ENCODE measurements at places on chromosomes 2 and 18.

DNA sequence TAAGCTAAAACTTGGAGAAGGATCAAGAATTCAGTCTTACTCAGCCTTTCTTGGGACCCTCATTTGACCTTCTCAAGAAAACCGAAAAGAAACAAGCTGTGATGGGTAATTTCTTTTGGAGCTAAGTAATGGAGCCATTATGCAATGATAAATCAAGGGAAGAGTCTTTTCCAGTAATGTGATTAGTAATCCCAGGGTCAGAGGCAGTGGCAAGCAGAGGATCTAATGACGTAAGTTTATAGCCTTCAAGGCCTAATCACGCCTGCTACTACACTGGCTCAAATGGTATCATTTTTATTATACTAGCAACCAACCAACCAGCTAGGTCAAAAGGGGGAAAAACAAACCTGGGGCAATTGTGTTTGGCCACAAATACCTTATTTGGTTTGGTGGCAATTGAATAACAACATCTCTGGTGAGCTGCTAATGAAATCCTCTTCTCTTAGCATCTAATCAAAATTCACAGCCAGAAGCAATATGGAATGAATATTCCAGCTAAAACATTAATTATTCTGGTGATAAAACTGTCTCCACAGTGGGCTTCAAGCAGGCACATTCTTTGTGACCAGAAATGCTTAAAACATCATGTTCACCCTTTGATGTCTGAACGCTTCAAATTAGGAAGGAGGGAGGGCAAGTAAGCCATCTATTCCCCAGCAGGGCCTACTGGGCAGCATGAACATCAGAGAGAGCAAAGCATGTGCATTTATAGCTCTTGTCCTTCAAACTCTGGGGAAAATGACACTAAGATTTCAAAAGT lies 114.9 kb upstream of the SULT1C3 start:
- no peak for ATAC-seq

DNA sequence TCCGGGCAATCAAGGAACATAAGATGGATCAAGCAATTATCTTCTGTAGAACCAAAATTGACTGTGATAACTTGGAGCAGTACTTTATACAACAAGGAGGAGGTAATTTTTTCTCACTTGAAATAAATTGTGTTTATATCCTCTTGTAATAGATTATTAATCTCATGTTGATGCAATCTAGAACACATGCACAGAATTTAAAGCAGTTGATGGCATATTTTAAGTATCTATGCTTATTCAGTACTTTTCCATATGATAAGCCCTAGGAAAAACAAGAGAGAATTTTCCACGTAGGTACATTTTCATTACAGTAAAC lies 31.8 kb downstream of the DDX1 start:
- ATAC-seq, result no peak

DNA sequence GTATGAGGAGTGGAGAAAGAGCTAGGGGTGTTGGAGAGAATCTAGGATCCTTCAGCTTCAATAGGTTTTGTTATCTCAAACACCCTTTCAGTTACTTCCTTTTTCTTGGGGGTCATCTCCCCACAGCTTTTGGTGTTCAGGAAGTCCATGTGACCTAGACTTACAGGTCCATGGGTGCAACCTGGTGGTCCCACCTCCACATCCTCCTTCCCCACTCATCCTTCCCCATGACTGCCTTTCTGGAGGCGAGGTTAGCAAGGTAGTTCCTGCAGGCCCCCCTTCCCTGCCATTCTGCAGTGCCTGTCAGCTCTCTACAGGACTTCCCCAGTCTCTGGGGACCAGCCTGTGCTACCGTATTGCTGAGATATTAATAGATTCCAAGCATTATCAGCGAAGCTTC lies 107.6 kb downstream of the TMEM17 start:
- peak; percentile 72 for ATAC-seq

- ATAC-seq, result no peak
Measured at GRCh38 chr18:49226243-49227000, 234.0 kb downstream of the DYM start.

DNA sequence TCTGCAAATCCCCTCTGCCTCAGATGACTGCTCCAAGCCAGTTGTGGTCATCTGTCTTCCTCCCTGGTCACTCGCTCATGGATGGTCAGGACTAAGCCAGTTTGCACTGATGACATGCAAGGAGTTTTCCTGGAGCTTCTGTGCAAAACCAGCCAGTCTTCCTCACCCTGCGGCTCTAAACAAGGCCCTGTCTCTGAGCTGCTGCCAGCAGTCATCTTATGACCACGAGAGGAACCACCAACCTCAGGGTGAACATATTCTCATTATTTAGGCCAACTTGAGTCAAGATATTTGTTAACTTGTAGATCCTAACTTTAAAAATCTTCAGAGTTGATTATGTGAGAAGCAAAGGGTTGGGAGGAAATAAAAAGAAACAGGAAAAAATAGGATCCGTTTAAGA lies 119.9 kb upstream of the CAB39 start:
- ATAC-seq, result no peak

DNA sequence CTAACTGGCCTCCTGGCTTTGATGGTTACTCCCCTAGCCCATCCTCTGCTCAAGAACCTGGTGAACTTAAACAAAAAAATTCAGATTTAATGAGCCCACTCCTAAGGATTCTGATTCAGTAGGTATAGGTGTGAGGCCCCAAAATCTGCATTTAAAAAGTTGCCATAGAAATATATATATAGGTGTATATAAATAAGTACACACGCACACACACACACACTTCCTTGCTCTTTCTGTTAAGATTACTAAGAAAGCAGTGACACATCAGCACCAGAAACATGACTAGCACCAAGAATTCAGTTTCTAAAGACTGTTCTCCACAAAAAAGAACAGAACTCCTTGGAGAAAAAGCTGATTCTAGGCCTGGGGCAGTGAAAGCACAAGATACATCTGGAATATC lies 17.8 kb downstream of the EML6 start:
- no peak for ATAC-seq

GRCh38 chr2:174836377-174836994 lies 72.2 kb upstream of the CHRNA1 start:
- no peak for ATAC-seq

- ATAC-seq, result no peak
Measured at GRCh38 chr18:66046032-66046602, 295.3 kb downstream of the CDH7 start.

DNA sequence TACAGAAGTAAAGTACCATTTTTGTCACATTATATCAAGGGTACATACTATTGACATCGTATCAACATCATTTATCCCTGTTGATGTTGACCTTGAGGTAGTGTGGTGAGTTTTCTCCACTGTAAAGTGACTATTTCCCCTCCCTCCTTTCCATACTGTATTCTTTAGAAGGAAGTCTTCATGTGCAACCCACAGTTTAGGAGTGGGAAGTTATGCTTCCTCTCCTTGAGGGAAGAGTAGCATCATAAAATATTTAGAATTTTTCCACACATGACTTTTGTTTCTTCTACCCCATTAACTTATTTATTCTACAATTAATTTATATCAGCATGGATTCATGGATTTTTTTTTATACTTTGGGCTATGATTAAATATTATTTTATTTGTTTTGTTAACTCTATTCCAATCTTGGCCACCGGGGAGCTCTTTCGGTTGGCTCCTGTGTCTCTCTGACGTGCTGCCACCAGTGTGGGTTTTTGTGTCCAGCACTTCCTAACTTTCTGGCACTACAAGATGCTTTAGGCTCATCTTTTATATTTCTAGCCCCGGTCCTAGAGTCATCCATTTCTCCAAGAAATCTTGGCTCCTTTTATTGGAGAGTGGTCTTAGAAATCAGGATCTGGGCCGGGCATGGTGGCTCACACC lies 19.0 kb downstream of the AQP12B start:
- no peak for ATAC-seq

GRCh38 chr2:106025796-106026195 lies 168.3 kb downstream of the UXS1 start:
- ATAC-seq, result no peak

DNA sequence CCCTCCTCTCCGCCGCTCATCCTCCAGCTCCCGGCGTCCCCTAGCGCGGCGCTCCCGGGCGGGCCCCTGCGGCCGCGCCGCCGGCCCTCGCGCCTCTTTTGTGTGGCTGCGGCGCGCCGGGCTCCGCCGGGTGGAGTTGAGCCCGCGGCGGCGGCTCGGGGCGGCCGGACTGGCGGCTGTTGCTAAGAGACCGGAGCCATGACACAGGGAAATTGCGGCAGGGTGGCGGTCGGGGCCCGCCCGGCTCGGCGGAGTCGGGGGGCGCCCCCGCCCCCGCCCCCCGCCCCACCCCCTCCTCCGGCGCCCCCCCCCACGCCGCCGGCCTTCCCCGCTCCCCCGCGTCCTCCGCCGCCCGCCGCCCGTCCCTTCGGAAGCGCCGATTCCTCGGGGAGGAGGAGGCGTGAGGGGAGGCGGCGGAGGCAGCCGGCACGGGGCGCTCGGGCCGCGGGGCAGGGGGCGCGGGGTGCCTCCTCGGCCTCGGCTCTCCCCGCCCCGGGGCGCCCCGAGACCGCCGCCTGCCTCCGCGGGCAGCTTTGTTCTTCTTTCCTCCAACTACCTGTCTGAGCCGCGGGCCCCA lies at the start of gene TMEM200C:
Gene TMEM200C, minus strand, starts transcription at position 224 of the 577 bp plus-strand sequence. CDS start 3,459 bp downstream, outside the sequence.
- peak; percentile 28 for ATAC-seq

- no peak for ATAC-seq
Measured at GRCh38 chr2:85033388-85033787, 62.4 kb downstream of the KCMF1 start.

DNA sequence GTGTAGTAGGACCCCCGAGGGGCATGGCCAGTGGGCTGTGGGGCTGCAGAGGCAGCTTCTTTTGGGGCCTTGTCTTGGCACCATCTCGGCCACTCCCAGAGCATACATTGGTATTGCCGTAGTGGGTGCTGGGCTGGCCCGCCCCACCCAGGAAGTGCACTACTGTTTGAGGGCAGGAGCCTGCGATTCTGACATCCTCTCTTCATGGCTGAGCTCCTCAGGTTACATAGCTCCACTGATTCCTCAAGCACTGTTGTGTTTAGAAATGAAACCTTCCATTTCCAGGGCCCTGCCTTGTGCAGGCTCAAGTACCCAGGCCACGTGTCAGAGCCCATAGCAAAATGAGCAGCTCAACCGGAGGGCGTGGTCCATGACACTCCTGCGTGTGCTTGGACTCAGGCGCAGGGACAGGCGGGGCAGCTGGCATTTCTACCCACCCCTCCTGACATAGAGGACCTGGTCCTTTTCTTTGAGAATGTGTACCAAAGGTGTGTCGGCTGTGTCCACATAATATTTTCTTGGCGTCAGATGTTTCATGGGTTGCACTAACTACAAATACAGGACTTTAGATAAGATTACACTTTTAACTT lies 67.9 kb downstream of the DGKD start:
- peak; percentile 85 for ATAC-seq

DNA sequence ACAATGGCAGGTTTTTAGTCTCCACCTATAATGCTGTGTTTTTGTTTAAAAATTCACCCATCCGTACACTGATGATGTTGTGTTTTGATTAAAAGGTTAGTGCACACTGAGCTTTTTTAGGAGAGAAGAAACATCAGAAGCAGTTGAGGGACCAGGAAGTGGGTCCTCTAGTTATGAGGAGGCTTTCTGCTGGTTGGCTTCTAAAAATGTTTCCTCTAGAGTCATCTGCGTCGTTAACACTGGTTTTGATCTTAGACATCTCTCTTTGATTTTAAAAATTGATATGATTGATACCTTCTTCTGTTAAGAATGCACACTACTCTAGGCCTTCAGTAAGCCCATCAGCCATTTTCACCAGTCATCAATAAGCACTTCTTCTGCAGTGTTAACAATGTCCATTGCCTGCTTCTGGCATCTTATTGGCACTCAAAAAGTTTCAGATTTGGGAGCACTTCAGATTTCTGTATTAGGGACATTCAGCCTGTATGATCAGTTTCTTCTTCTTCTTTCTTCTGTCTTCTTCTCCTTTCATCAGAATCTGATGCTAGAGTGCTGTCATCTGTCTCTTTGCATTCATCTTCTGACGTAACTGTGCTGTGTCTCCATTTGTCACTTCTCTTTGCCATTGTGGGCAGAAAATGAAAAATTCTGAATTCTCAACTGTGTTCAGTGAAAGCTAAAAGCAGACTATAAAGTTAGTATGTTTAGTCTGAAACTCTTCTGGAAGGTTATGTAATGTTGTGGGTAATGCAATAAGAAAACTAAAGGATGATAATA lies 56.3 kb downstream of the PHLPP1 start:
- ATAC-seq, result peak; percentile 57

DNA sequence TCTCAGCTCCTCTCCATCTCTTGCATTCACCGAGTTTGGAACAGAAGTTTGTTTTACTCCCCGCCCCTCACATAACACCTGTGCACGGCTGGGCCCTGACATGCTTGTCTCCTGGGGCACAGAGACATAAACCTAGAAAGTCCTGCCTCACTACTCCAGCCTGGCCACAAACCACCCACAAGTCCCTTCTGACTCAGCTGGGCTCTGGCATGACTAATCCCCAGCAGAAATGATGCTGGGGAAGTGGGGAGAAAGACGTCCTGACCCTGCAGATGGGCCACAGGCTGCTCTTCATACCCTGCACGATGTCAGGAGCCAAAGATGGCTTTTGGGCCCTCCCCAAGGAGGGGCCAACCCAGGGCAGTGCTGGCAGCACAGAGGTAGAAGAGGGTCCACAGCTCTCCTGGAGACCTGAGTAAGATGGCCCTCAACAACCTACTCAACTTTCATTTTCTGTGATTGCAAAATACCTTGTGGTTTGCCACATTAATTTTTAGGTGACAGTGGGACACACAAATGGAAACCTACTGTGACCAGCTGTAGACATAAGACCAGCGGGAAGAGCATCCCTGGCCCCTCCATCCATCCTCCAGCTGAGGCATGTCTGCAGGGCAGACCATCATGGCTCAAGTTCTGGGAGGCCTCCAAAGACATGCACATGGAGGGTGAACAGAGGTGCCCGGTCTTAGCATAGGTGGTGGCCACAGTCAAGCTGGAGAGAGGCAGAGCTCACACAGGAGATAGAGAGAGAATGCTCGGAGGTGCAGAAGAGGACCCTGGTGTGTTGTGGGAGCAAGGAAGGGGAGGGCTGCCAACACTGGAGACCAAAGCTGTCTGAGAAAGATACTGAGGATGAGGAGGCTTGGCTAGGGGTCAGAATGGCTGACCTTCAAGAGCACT lies 40.0 kb downstream of the DNMT3A start:
- peak; percentile 98 for ATAC-seq

DNA sequence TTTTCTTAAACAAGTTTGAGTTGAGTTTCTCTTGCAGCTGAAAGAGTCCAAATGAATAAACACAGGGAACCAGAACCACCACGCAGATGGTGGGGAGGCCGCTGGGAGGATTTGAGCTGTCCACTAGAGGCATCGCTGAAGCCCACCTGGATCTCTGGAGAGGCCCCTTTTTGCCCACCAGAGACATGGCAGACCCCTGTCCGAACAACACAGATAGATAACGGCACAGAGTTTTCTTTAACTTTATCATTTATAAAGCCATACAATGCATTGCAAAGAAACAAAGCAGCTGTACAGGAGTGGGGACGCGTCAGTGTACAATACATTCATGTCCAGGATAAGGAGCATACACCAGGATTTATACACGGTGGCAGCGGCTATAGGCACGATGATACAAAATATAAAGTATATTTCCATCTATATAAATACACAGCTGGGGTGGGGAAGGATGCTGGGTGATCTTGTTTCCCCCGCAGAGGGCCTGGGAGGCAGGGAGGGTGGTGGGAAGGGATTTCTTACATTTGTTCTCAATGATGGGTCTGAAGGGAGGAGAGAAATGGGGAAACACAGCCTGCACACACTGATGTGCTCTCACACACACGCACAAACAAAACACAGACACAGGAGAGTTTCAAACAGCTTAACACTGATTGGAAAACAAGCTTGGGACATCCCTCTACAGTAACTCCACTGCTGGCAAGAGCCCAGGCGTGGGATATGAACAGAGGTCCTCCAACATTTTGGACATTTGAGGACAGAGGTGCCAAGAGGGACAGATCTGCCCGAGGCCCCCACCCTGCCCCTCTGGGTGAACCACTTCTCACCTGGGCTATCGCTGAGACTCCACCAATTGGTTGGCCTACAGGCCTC lies 203.0 kb downstream of the TNS1 start:
- no peak for ATAC-seq

All from stimulated activated memory B cell treated with anti-CD40 and anti-IgM and Interleukin-4, amounts not matched to agents 10 μg/mL and 1 μg/mL and 100 μg/mL, for 72 hours (primary cell).